Stimulated activated CD4-positive, alpha-beta T cell treated with anti-CD3 and anti-CD28 coated beads, Interleukin-15, amount 100 ng/mL, for 24 hours (primary cell): ENCODE measurements at places on chromosomes 7 and 10.

DNA sequence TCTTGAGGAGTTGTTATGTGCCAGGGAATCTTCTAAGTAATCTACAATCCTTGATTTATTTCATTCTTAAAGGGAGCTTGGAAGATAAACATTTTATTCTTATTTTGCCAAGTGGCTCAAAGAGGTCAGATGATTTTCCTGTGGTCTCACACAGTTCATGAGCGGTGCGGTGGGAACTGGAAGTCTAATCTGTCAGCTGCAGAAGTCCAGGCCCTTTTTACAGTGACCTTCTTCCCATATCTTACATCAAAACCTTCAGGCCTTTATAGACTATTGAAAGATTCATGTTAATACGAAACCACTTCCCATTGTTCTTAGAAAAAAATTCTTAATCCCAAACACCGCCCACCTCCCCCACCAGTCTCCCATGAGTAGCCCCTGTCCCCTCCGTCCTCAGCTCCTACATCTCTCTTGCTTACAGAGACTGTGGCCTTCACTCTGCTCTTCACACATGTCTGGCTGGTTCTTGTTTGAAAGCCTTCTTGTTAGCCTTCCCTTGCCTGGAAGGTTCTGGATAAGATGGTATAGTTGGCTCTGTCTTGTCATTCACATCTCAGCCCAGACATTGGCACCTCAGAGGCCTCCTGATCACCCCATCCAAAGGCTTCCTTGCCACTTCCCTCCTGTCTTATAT, 61.5 kb downstream of the ITGA8 start:
- no peak for DNase-seq

DNA sequence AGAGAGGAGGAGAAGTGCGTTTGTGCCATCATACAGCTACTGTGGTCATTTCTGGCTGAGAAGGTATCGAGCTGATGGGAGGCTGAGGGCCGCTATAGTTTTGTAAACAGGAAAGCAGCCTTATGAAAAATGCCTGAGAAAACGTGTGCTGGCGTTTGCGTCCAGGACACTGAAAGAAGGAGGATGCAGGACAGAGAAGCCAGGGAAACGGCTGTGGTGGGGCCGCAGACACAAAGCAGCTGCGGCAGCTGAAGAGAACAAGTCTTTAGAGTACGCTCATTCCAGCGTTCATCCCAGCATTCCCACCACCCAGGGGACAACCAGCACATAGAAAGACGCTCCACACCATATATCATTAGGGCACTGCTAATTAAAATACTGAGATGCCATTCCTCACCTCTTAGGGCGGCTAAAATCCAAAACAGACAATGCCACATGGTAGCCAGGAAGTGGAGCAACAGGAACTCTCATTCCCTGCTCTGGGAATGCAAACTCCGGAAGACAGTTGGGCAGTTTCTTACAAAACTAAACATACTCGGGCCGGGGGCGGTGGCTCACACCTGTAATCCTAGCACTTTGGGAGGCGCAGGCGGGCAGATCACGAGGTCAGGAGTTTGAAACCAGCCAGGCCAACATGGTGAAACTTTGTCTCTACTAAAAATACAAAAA, 18.4 kb downstream of the GNA12 start:
- no peak for DNase-seq

- DNase-seq = no peak
Measured at GRCh38 chr10:110931769-110932381, 12.5 kb downstream of the SHOC2 start.

DNA sequence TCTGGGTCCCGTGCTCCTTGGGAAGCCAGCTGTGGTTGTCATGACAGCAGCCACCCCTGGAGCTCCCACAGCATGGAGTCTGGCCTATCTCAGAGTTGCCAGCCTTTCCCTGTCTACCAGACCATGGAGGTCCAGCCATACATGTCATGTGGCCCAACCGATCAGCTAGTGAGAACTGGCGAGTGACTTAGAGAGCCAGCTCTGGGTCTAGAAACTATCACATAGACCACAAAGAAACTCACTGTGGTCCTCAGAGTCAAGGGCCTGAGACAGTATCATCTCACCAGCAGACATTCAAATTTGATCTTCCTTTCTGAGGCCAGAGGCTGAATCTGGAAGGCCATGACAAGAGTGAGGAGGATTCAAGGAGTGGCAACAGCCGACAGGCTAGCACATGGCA, 223.3 kb upstream of the GPR26 start:
- no peak for DNase-seq

- no peak for DNase-seq
Measured at GRCh38 chr7:46791188-46791587, 790.7 kb downstream of the TNS3 start.
